ENCODE measurements at places on chromosomes 12 and 14. TPM values are rescaled to one million over a fixed set of nuclear protein-coding genes. Genes with fewer than 3 reads are reported as not detected.

Gene ARHGDIB
- 100 TPM for total RNA-seq

Gene MYH6
- total RNA-seq, result under 0.01 TPM

Gene TCL1B
- total RNA-seq, result not detected

Gene PAX9
- total RNA-seq, result 0.57 TPM

Gene AKAP6
- 27.7 TPM for total RNA-seq

Gene NOS1
- 2.5 TPM for total RNA-seq

Gene ACSM4
- not detected for total RNA-seq

Gene TAS2R30
- 1.5 TPM for total RNA-seq

Gene CNTN1
- total RNA-seq, result 65.6 TPM

Gene CCDC177
- not detected for total RNA-seq

Gene ACACB
- 117 TPM for total RNA-seq

Gene TMTC1
- 108 TPM for total RNA-seq

Gene PTPN6
- total RNA-seq, result 16.9 TPM

Gene DLK1
- total RNA-seq, result not detected

Gene PRDM4
- total RNA-seq, result 18.3 TPM

Gene PLEK2
- not detected for total RNA-seq

Gene IL22
- not detected for total RNA-seq

Gene OR6C74
- total RNA-seq, result not detected

Gene MYF5
- not detected for total RNA-seq

Gene CLEC4A
- 2.2 TPM for total RNA-seq

Gene TMEM253
- 0.23 TPM for total RNA-seq

Gene SLCO1B1
- not detected for total RNA-seq

All from esophagus muscularis mucosa (tissue), 4 donors.